ENCODE measurements at places on chromosomes 5 and 9.

GRCh38 chr9:93221044-93221443 is 37.1 kb downstream of the WNK2 start:
- no peak for DNase-seq

DNA sequence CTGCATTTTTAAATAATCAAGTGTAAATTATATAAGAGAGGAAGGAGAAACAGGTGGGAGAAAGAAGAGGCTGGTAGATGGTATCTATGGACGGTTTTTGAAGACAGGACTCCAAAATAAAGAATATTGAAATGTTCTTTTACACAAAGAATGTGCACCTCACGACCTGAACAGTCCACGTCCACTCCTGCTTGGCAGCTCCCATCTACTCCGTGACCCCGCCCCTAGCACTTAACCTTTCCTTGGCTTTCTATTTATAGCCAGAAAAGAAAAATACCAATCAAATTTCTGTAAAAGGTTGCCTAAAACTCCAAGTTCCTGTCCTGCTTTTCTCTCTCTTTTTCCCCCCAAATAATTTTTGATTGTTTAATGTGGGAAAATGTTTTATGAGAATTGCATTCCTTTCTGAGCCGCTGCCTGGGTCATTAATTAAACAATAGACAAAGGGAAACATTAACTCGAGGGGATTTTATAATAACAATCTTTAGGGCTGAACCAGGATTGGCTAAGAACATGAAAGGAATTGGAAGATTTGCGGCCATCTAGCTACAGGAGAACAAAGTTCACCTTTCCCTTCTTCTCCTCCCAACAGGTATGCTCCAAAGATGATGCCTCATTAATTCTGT is 173.6 kb upstream of the MAP3K1 start:
- no peak for DNase-seq

DNA sequence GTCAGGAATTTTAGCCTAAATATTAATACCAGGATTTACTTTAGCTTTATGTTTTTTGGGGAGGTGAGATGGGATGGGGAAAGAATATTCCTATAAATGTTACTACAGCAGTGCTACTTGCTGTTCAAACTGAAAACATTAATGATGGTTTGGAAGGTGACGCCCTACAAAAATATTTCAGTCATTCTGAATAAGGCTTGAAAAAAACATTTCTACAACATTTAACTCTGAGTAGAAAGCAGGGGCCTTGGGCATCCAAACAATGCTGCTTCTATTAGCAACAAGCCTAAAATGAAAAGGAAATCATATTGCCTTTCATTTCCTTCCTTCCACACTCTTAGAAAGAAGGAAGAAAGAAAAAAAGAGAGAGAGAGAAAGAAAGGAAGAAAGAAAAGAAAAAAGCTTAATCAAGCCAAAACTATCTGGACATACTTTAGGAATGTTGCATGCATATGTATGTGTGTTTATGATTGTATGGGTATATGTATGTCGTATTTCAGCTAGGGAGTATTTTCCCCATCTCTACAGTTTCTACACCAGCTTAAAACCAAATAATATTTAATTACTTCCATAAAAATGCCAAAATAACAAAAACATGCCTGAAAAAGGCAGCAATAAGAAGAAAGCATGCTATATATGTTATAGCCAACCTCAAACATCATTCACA is 16.3 kb upstream of the DAB2 start:
- DNase-seq = no peak

GRCh38 chr9:113958556-113958955 is 82.4 kb downstream of the ZNF618 start:
- DNase-seq = no peak

All from CD4-positive, alpha-beta T cell treated with Interleukin-1 beta for 1 hour (primary cell).